CD4-positive, alpha-beta T cell treated with Interleukin-4 for 1 hour (primary cell): ENCODE measurements at places on chromosomes 2 and 18.

- no peak for DNase-seq
Measured at GRCh38 chr2:20072436-20073158, 21.2 kb upstream of the LAPTM4A start.

GRCh38 chr2:54419855-54420523 is 36.1 kb upstream of the SPTBN1 start:
- no peak for DNase-seq

GRCh38 chr2:98412751-98413458 is 31.8 kb upstream of the INPP4A start:
- peak; percentile 65 for DNase-seq

DNA sequence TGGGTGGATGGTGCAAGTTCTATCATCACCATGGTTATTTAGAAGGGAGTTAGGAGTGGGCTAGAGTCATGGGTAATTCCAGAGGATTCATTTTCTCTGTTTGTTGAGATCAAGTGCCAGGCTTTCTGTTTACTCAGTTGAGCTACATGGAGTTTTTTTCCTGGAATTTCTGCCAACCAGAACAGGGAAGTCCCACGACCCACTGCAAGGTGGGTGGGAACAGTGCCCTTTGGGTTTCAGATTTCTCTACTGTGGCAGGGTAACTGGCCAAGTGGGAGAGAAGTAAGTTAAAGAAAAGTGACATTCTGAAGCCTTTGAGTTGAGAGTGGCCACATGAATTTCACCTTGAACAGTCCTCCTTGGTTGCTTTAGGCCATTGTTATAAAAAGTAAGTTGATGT is 138.9 kb downstream of the SLC39A10 start:
- DNase-seq, result no peak

- no peak for DNase-seq
Measured at GRCh38 chr2:193331676-193332075, 1136.9 kb upstream of the TMEFF2 start.

GRCh38 chr2:74239346-74239745 is 40.9 kb downstream of the MTHFD2 start:
- no peak for DNase-seq

DNA sequence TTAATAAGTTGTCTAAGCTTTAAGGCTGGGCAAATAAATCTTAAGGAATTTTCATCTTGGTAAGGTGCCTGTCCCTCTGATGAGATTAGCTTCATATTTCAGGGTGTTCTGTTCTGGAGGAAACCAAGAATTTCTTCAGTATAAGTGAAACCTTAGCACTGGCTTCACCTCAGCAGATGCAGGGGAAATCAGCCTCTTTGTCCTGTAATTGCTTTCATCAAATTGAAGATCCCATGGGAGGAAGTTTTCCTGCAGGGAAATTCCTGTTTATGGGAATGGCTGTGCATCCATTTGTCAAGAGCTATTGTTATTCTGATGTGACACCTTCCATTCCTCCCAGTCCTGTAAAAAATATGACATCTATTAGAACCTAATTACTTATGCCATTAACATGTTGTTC is 174.5 kb downstream of the PTPRM start:
- DNase-seq, result no peak

GRCh38 chr2:187500585-187501359 is 52.7 kb upstream of the CALCRL start:
- DNase-seq, result no peak

GRCh38 chr2:239768031-239768790 is 256.9 kb downstream of the NDUFA10 start:
- DNase-seq, result no peak

DNA sequence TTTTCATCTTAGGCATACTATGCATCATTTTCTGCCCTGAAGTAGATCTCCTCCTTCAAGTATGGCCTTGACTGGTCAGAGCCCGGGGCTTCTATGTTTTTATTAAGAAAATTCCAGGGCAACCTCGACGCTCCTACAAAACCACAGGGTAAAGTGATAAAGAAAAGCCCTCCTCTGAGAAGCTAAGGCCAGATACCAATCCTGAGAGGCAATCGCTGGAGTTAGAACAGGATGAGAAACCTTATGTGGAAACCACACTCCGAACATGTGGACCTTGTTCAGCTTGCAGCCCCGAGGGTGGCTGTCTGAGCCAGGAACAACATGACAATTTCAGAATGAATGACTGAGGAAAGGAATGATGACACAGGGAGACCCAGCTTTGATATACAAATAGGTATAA is 35.6 kb downstream of the RMC1 start:
- no peak for DNase-seq

DNA sequence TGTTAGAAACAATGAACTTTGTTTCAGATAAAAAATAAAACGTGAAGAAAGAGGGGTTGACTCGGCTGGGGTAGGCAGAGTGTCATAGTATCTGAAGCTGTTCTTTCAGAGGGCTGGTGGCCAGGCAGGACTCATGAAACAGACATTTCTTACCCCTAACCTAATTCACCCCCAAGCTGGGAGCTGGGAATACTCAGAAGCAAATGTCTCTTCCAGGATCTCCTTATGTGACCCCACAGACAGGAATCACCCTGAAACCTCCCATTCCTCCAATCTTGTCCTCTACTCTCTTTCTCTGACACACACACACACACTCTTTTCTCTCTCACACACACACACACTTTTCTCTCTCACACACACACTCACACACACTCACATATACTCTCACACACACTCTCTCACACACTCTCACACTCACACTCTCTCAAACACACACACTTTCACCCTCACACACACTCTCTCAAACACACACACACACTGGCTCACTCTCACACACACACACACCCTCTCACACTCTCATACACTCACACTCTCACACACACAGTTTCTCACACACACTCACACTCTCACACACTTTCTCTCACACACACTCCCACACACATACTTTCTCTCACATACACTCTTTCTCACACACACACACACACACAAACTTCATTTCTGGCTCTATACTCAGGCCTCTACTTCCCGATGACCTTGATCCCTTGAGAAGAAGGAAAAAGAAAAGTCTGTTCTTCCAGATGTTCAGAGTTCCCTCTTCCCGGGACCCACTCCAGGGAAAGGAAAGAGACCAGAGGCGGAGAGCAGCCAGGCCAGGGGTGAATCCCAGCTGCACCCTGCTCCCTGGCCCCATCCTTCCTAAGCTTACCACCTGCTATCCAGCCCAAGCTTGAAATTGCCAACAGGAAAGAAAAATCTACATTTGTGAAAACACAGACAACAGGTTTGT is 167.7 kb downstream of the TXNL1 start:
- DNase-seq, result no peak

DNA sequence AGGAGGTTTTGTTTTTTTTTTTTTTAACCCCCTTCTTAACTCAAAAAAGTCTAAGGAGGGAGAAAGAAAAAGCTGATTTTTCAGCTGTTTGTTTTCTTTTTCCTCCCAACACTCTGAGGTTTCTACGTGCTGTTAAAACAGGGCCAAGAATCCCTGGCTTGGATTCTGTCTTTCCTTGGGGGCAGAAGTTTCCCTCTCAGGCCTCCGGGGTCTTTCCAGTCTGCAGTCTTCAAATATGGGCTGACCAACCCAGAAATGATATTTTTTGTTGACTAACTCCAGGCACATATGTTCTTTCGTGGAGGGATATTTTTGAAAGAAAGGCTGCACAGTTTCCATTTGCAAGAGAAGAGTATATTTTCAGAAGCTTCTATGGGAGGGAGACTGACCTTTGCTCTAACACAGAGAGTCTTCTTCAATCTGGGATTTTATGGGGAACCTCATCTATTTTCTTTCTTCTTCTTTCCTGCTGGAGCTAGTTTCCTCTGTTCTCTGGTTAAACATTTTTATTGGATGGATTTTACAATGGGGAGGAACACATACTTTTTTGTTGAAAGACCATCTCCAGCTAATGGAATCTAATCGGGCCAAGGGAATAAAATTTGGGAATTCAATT is 93.3 kb upstream of the SPRED2 start:
- no peak for DNase-seq

- no peak for DNase-seq
Measured at GRCh38 chr2:181955010-181955409, 30.6 kb upstream of the PPP1R1C start.

DNA sequence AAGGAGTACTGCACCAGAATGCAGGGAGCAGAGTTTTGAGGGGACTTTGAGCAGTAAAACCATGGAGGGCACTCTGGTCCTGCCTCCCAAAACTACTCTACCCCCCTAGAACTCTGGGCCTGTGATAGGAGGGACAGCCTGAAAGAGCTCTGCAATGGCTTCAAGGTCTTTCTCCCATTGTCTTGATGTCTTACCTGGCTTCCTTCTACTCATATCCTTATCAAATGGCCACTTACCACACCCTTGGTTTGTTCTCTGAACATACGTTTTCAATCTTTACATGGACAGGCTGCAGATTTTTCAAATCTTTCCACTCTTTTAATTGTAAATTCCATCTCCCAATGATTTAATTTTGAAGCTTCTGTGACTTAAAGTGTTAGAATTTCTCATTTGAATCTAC is 27.7 kb downstream of the RELCH start:
- no peak for DNase-seq

- no peak for DNase-seq
Measured at GRCh38 chr2:65919550-65920188, 487.3 kb upstream of the SPRED2 start.

- no peak for DNase-seq
Measured at GRCh38 chr2:229270551-229271410, at the start of gene PID1. Gene PID1 (minus strand): TSS chr2:229271287. CDS start chr2:229271043, 244 bp downstream.

DNA sequence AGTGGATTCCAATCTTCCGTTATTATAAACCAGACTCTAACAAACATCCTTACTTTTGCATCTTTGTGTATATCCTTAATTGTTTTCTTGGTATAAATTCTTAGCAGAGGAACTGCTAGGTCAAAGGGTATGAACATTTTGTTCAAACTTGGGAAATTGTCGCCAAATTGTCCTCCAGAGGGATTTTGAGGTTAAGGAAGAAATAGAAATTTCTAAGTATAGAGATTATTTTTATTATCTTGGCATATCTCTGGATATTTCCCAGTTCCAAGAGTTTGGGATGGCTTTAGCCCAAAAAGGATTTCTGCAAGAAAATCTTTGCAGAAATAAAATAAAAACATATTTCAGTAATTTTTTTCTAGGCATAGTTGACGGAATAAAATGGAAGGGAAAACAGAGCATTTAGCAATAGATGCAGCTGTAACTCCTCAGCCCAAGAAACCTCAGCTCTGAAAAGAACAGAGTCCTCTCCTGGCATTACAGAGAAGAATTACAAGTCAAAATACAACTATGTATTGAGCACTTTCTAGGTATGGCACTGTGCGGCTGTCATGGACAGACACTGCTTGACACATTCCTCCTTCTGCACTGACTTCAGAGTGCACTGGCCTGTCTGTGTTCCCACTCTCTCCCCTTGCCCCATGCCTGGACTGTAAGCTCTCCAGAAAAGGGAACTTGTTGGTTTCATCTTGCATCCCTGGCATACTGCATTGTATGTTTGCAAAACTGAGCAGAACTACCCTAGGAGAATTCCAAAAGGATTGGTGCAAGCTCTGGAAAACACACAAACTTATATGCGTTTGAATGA is 117.3 kb upstream of the STON1 start:
- DNase-seq, result no peak

DNA sequence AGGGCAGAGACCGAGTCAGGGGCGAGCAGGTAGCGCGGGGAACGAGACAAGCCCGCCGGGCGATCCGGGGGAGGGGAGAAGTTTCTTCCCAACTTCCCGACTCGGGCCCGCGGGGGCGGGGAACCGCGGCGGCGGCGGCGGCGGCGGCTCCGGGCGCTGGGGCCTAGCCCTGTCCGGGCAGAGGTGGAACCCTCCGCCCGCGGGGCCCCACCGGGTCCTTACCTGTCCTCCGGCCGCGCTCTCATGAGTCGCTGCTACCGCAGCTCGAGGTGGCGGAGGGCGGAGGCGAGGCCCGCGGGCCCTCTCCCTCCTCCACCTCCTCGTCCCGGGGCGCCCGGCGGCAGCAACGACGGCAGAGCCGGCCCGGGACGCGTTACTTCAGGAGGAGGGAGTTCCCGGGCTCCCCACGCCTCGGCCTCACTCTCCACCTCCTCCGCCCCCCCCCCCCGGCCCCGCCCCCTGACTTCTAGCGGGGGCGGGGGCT is at the start of gene YES1:
YES1 (minus strand) TSS at position 351 of the 484 bp plus-strand sequence. CDS start 55,415 bp downstream, outside the sequence.
- no peak for DNase-seq

- no peak for DNase-seq
Measured at GRCh38 chr2:241841181-241842066, 17.3 kb downstream of the PDCD1 start.

- no peak for DNase-seq
Measured at GRCh38 chr18:10242936-10243680, 211.3 kb upstream of the APCDD1 start.

- DNase-seq, result no peak
Measured at GRCh38 chr18:31247574-31248199, 70.3 kb upstream of the DSG1 start.

- no peak for DNase-seq
Measured at GRCh38 chr2:9617749-9618148, 13.0 kb downstream of the YWHAQ start.

GRCh38 chr18:38972571-38972970 is 1407.0 kb upstream of the CELF4 start:
- DNase-seq, result no peak

DNA sequence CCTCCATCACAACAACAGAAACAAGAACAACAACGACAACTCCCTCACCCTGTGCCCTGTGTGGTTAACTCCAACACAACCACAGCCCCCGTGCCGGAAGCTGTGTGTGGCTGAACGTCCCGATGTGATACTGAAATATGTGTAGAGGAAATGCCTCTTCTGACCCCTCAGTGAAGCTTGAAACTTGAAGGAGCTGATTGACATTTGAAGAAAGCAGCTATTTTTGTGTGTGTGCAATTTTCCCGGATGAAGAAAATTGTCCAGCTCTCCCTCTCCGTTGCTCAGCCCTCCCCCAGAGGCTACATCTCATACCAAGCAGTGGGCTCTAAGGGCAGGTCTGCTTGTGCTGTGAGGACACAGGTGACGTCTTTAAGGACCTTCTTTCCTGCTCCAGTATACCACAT is 173.8 kb downstream of the ICOS start:
- DNase-seq, result peak; percentile 63

GRCh38 chr2:239316562-239317465 is 84.0 kb downstream of the HDAC4 start:
- no peak for DNase-seq

DNA sequence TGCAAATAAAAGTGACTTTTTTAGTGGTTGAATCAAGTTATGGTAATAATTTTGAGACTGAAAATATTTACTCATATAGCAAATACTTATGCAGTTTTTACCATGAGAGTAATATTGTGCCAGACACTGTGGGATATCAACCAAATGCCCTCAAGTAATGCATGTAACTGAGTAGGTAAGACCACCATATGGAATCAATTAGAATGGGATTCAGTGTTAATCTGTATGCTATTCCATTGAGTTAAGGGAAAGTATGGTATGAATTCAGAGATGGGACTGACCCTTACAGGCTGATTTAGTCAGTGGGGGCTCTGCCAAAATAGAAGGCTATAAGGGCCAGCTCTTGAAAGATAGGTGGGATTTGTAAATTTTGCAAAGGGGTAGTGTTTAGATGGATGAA is 131.6 kb downstream of the CCDC85A start:
- DNase-seq, result no peak
